ENCODE measurements at places on chromosomes 6 and 20.
A peak's percentile ranks its signal among the peaks of the same experiment; 100 is the strongest.

DNA sequence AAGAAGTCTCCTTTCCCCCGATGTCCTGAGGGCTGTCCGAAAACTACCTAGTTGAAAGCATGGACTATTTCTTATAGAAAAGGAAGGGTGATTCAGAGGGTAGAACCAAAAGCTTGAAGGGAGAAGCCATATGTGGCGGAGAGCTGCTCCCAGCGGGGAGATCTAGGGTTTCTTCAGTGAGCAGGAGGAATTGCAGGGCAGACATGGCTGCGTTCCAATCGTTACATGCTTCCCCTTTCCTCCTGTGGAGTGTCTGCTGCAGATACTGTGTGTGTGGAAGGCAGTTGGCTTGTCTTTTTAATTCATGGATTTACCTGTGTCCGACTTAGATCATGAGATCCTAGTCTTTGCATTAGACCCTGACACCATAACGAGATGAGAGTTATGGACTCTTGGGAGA lies 799.5 kb downstream of the QKI start:
- DNase-seq = no peak

DNA sequence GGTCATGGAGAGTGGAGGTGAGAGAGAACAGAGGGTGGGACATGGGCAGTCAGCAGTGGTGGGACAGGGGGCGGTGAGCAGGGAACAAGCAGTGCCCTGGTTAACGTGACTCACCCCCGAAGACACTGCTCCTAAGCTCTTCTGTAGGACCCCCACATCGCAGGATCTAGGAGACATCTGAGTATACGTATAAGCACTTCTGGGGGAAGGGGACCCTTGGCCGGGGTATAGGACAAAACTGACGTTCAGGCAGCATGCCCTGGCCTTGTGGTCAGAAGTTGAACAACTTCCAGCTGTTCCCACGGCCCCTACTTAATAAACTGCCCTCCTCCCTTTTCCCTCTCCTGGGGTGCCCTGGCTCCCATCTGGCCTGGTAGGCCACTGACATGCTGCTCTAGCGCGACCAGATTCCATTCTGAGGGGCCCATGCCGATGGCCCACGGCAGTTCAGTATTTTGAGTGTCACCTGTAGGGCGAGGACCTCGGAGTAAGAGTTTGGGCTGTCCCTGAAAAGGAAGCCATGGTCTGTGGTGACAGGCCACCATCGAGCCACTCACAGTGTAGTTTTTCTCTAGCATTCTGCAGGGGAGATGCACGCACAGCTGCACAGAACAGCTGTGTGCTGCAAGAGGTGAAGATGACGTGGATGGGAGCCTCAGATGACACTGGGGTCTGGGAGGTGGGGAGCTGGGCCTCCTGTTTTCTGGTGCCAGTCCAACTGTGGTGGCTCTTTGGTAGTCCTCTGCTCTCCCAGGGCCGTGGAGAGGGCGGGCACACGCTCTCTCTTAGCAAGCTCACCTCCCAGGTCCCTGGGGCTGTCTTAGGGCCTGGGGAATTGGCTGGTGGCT lies 38.4 kb downstream of the PPP1R3G start:
- no peak for DNase-seq

- no peak for DNase-seq
Measured at GRCh38 chr6:69601132-69601531, 195.7 kb downstream of the LMBRD1 start.

GRCh38 chr6:55694148-55694547 lies 115.2 kb upstream of the HMGCLL1 start:
- DNase-seq = peak; percentile 54

GRCh38 chr20:53278555-53278954 lies 306.4 kb downstream of the TSHZ2 start:
- no peak for DNase-seq

DNA sequence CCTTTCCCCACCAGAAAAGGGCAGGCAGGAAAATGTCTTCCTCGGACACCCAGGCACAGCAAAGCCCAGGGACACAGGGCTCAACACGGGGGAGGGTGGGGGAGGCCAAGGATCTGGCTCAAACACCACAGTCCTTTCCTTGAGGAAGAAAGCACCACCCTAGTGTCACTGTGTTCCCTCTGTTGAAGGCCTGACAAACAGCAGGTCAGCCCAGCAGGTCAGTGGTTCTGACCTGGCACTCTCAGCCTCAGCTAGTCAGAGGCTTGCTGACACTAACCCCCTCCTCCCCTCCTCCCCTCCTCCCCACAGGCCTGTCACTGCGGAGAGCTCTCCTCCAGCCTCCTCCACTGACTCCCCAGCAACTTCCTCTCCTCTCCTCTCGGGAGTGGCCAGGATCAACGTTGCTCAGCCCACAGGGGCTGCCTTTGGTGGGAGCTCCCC lies 239.6 kb downstream of the LRFN2 start:
- DNase-seq = no peak

GRCh38 chr6:160750276-160750689 lies 48.2 kb downstream of the PLG start:
- no peak for DNase-seq

GRCh38 chr6:159908535-159908934 lies 17.7 kb downstream of the MAS1 start:
- no peak for DNase-seq
